ENCODE measurements at places on chromosomes 3 and 15. TPM values are rescaled to one million over a fixed set of nuclear protein-coding genes. Genes with fewer than 3 reads are reported as not detected.

Gene CCRL2
- polyA plus RNA-seq, result not detected

Gene PIGB
- polyA plus RNA-seq, result 10.5 TPM

Gene LMAN1L
- 0.02 TPM for polyA plus RNA-seq

Gene TEX55
- polyA plus RNA-seq, result not detected

Gene ASB14
- polyA plus RNA-seq, result not detected

Gene MED12L
- 0.06 TPM for polyA plus RNA-seq

Gene SERPINI1
- polyA plus RNA-seq, result 1.9 TPM
